Omental fat pad (tissue), 4 donors: ENCODE measurements at places on chromosomes 4 and X.
A peak's percentile ranks its signal among the peaks of the same experiment; 100 is the strongest.

- no peak for DNase-seq
Observed at GRCh38 chr4:106530821-106531220, 162.2 kb upstream of the GIMD1 start.

DNA sequence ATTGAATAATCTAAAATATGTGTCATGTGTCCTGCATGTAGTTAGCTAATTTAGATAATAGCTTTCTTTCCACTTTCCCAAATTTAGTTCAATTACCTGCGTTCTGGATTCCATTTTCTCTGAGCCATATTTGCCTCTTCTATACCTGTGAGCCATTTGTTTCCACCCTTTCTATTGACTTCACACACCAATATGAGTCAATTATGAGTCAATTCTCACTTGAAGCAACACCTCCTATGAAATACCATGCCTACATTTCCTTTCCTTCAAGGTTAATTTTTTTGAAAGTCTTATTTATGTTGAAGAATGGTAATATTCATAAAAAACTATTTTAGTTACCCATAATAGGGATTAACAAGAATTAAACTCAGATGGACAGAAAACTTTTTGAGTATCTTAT, 25.8 kb downstream of the NPY2R start:
- no peak for DNase-seq

DNA sequence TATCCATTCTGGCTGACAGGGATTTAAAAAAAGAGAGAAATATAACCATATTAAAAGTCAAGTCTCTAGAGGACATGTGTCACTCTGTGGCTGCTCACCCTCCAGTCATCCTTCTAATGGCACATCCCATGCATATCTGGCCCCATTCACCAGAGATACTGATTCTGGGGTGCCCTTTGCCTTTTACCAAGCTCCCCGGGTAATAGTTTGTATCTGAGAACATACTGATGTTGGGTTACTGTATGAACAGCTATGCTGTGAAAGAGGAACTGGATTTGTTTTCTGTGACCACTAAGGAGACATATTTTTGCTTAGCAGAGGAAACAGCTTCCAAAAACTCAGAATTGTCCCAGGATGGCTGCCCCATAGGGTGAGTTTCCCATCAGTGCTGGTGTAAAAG, 56.0 kb downstream of the SAT1 start:
- no peak for DNase-seq

- peak; percentile 71 for DNase-seq
Observed at GRCh38 chr4:150209140-150209829, 131.0 kb downstream of the DCLK2 start.

DNA sequence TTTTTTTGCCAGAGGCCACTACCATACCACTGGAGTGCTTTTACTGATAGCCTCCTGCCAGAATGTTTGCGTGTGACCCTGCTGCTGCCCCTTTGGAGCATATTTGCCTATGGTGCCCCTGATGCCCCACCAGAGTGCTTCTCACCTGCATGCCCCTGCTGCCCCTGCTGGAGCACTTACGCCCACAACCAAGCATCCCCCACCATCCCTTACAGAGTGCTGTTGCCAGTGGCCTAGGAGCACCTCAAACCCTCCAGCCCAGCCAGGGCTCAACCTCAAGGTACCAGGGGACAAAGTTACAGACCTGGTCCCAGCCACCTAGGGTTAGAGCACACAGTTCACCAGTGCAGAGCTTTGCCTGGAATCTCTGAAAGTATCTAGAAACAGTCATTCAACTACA, 207.2 kb downstream of the CFAP299 start:
- DNase-seq = no peak

DNA sequence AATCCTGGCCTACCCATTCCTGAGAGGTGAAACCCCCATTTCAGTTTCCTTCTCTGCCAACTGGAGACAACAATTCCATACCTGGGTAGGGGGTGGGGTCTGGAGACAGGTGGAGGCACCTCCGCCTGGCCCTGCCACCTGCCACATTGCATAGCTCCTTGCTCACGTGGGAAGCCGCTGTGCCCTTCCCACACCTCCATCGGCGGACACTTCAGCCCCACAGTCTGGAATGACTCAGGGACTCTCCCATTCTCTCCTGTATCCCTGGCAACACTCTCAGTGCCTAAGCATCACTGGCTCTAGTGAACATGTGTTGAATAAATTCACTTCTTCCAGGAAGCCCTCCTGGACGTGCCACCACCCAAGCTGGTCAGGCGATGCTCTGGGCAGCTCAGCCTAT, 21.7 kb downstream of the PPP2R2C start:
- no peak for DNase-seq

DNA sequence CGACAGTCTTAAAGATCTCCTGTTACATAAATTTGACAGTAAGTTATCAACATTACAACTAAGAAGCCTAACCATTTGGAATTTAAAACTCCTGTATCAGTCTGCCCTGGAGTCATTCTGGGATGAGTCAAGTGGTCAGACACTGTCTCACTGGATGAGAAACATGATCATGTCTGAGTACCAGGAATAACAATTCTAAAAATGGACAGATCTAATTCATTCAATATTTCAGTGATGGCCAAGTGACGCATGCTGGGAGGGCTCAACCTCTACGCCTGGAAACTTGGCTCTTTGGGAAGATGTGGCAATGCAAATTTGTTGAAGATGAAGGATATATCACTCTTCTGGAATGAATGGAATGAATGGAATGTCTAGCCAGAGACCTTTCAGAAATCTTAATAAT, 1427.2 kb downstream of the STIM2 start:
- no peak for DNase-seq

- DNase-seq = peak; percentile 71
Observed at GRCh38 chrX:53440621-53441517, 6.7 kb upstream of the HSD17B10 start.

GRCh38 chr4:184705692-184706091, 28.2 kb downstream of the CENPU start:
- no peak for DNase-seq

GRCh38 chr4:86452422-86452891, 92.6 kb upstream of the MAPK10 start:
- DNase-seq = no peak

DNA sequence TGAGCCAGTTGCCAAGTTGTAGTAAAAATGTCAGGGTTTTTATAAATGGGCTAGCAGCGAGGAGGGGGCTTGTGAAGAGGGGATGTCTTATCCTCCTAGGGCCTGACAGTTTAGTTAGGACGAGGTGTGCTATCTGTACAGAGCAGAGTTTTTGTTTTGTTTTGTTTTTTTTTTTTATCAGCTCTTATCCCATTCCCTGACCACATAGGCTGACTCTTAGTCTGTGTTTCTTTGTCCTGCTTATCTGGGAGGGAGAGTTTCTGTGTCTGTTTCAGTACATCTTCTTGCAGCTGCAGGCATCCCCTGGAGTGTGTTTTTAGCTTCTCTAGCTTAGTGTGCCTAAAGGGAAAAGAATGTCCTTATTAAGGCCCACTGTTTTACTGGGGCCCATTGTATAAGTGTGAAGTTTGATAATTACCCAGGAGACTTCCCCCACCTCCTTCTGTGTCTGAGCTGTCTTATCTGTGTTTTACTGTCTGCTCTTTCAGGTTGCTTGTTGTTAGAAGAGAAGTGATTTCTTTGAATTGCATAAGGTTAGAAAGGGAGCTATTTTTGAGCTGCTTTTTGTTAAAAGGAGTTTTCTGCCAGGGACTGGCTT, 32.0 kb downstream of the PAGE2 start:
- no peak for DNase-seq

GRCh38 chr4:85821688-85822455, 346.9 kb downstream of the ARHGAP24 start:
- DNase-seq = no peak

DNA sequence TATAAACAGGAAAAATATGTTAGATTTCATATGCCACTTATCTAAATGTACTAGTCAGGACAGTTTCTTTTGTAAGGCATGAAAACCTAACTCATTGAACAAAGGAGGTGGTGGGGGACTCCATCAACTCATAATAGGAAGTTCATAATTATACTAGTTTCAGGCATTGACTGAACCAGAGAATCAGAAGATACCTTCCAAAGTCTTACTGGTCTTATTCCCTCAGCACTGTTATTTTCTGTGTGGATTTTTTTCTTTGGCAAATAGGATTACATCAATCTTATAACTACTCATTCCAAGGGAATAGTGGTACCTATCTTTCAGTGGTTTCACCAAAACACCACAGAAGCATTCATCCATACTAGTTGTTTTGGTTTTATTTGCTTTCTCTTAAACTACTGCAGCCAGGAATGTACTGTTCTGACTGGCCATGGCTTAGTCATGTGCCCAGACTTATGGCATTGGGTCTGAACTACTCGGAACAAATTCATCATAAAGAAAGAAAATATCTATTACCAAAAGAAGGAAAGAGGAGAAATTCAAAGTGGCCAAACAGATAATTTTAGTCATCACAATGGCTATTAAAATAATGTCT, 273.9 kb downstream of the ARAP2 start:
- no peak for DNase-seq

- no peak for DNase-seq
Observed at GRCh38 chr4:140743194-140743931, 12.8 kb downstream of the TBC1D9 start.

GRCh38 chr4:108601532-108601931, 18.8 kb upstream of the RPL34 start:
- DNase-seq = no peak

GRCh38 chr4:147219145-147219544, 261.8 kb upstream of the EDNRA start:
- DNase-seq = no peak

GRCh38 chrX:107107459-107107858, 11.2 kb downstream of the RBM41 start:
- DNase-seq = no peak

DNA sequence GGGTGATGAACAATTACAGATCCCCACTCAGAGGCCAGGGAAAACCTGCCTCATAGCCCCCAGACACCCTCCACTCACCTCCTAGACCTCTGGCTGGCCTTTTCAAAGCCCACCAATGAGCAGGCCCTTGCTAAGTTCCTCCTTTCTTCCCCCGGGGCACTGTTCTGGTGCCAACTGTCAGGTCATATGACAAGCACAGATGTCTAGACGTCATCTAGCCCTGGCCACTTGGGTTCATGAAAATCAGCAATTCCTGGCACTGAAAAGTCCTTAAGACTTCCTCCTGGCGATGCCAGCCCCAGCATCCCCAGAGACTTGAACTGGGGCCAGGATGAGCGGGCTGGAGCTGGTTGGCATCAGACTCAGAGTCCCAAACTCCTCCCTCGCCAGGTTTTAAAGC, 115.6 kb upstream of the NALF2 start:
- DNase-seq = no peak

- no peak for DNase-seq
Observed at GRCh38 chr4:109094056-109094455, 208.4 kb downstream of the COL25A1 start.

DNA sequence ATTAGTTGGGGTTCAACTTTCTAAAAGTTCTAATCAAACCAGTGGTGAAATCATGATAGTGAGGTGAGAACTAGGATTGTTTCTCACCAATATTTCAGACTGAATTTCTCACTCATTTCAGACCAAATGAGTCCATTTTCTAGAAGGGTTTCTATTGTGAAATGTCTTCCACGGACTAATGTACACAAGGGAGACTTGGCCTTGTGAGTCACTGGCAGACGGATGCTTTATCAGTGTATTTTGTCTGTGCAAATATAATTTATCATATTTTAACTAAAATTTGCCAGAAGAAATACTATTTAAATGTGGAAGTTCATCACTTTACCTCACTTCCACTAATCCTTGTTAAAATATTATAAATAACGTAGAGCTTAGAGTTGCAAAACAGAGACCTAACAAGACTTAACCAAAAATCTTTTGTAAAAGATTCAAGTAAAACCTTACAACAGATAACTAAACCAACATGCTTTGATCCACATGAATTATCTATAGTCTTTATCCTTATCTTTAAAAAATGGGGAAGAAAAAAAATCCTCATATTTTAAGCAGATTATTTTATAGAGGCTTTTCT, 506.0 kb upstream of the FAM241A start:
- no peak for DNase-seq

DNA sequence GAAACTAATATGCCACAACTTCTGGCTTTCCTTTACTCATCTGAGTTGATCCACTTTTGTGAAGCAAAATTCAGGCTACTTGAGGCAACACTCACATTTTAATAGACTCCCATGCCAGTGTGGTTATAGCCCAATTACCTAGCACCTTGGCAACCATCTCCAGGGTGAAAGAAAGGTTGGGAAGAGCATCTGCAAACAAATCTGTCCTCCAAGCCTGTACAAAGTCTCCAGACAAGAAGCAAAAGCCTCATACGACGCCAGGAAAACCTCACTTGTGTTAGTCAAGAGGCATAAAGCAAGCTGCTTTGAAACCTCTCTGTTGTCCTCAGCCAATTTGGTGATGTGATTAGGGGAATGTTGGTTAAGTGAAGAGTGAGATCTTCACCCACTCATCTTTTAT, 246.6 kb downstream of the THOC2 start:
- no peak for DNase-seq

DNA sequence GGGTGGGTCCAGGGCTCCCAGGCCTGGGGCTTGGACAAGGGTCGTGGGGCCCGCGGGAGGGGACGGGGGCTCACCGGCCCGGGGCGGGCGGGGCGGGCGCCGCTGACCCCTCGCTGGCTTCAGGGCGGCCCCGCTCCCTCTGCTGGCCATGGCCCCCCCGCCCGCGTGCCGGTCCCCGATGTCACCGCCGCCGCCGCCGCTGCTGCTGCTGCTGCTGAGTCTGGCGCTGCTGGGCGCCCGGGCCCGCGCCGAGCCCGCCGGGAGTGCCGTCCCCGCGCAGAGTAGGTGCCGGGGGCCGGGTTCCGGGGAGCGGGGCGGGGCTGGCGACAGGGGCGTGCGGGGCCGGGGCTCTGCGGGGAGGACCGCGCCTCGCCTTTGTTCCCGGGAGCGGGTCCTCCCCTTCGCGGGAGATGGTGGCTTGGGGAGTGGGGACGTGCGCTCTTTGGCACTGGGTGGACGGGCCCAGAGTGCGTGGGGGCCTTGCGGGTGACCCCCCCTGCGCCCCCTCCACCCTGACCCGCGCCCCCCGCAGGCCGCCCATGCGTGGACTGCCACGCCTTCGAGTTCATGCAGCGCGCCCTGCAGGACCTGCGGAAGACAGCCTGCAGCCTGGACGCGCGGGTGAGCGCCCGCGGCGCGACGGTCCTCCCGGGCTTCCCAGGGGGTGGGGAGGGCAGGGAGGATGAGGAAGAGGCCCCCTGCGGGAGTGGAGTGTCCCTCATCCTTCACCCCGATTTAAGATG, 16.8 kb upstream of the NAT8L start:
- DNase-seq = peak; percentile 21

- DNase-seq = no peak
Observed at GRCh38 chr4:20813700-20814099, 113.4 kb downstream of the PACRGL start.
